Kidney epithelial cell (primary cell): ENCODE measurements at places on chromosomes 4 and X.

- DNase-seq, result no peak
Observed at GRCh38 chrX:53678667-53679066, 7.9 kb downstream of the HUWE1 start.

- no peak for DNase-seq
Observed at GRCh38 chr4:147843162-147843561, 111.3 kb downstream of the ARHGAP10 start.

DNA sequence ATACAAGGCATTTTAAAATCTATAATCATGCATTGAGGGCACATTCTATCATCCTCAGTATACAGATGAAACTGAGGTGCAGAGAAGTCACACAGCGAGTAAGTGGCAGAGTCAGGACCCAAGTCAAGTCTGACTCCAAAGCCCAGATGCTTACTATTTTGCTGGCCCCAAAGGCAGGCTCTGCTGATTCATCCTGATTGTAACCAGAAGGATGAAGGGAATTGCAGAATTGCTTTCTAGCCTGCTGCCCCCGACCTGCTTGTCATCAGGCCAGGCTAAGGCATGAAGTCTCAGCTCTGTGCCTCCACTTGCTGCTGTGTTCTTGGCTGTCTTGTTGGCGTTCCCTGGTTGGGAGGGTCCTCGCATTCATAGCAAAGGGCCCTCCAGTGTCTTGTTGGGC, 62.7 kb downstream of the SLC9A6 start:
- DNase-seq, result no peak

DNA sequence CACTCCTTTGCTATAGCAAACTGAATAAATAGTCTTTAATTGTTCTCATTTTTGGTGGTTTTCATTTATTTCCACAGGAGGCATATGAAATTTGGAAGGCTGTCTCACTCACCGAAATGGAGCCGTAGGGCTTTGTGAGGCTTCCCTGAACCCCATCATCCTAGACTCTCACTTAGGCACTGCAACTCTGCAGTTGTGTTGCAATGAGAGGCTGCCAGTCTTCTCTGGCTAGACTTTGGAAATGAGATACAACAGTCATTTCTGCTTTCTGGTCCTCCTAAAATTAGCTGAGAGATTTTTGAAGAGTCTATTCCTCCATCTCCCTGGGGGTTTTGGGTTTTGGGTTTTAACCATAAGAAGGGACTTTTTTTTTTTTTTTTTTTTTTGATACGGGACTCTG, 146.5 kb downstream of the SH3BGRL start:
- DNase-seq, result no peak

GRCh38 chrX:43405191-43405590, 250.9 kb upstream of the MAOA start:
- DNase-seq, result no peak

- DNase-seq, result no peak
Observed at GRCh38 chrX:25015486-25016360, at the start of gene ARX. Gene ARX (minus strand): TSS chrX:25015965. CDS start chrX:25015737, 228 bp downstream.
